ENCODE measurements at places on chromosomes 2 and 18. TPM values are rescaled to one million over a fixed set of nuclear protein-coding genes. Genes with fewer than 3 reads are reported as not detected.

Gene IL36RN
- total RNA-seq: 0.88 TPM

Gene RIOK3
- 54.3 TPM for total RNA-seq

- DNase-seq: no peak
These were observed 55.7 kb upstream of the RASGRP3 start for GRCh38 chr2:33420726-33421125.

Gene G6PC2
- not detected for total RNA-seq

Gene UGT1A3
- 0.88 TPM for total RNA-seq

Gene TMEM37
- not detected for total RNA-seq

DNA sequence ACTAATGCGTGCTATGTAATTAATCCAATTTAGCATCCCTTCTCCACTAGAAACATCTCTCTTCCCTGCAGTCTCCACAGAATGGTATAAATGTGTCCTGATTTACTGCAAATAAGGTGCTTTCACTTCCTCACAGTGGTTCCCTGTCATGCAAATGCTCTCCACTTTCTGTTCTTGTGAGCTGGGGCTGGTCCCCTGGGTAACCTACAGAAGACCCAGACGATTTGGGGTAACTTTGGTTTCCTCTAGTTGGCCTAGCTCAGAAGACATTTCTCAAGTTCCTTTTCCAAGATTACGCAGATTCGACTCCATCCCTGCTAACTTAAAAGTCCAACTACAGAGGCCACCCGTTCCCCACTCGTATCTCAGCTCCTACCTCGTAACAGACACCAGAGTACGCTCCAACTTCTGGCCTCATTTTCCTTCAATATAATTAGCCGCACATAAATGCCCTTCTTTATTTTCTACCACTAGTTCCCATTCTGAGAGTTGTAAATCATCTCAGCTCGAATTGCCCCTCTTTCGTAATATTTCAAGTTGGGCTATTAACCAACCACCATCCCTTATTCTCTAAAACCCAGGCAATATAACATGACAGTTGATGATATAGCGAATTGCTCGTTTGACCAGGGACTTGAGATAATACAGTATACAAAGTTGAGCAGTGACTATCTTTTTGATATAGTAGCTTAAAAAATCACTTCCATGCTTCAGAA is 28.8 kb upstream of the NEDD4L start:
- DNase-seq: no peak

DNA sequence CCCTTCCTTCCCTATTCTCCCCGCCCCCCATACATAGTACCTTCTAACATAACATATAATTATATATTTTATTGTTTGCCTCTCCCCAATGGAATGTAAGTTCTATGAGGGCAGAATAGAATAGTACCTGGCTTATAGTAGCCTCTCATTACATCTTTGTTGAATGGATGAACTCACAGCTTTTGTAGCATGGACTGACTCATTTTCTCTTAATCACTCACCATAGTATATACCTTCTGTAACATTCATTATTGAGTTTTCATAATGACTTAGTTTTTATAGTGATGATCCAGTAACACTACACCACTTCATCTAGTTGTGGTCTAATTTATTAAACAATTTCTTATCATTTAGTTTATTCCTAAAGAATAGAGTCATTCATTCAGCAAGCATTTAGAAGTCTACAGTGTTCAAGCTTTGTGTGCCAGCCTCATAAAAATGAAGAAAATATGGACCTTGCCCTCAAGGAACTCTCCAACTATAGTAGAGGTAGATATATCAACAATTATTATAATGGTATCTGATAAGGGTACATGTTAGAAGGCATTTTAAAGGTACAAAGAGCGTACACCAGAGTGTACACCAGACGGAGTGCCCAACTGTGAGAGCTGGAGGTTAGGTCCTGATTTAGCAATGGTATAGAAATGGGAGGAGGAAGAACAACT is 31.1 kb downstream of the NCOA1 start:
- peak; percentile 3 for DNase-seq

Gene NT5C1B
- not detected for total RNA-seq

Measured in foreskin keratinocyte (primary cell).